ENCODE measurements at places on chromosomes 4 and X. TPM values are rescaled to one million over a fixed set of nuclear protein-coding genes. Genes with fewer than 3 reads are reported as not detected.

Gene MAGED1
- total RNA-seq = 388 TPM

- peak; percentile 45 for DNase-seq
These were observed 146.7 kb downstream of the KCNIP4 start for GRCh38 chr4:21801661-21802385.

- peak; percentile 23 for DNase-seq
These were observed 232.5 kb upstream of the POF1B start for GRCh38 chrX:85611926-85612325.

Gene XKRX
- 0.36 TPM for total RNA-seq

GRCh38 chrX:153434801-153435200, 11.1 kb downstream of the TREX2 start:
- no peak for DNase-seq
